ENCODE measurements at places on chromosomes 5 and 9.

GRCh38 chr9:19965336-19965735, 176.5 kb upstream of the SLC24A2 start:
- DNase-seq: no peak

DNA sequence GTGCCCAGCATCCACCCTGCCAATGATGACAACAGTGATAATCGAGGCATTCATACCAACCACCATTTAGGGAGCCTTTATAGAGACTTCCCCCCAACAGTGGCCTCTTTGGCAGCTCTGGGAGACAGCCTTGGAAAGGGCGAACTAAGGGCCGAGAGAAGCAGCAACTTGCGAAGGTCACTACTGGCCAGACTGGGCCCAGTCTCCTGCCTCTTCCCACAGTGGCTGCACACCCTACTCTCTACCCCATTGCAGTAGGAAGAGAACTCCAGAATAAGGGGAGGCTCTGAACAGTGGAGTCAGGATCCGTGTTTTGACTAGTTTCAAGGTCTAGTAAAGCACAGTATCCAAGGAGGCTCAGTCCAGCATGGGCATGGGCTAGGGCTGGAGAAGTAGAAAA, 5.3 kb downstream of the LHX6 start:
- no peak for DNase-seq

- peak; percentile 3 for DNase-seq
Observed at GRCh38 chr9:14692470-14693250, 572 bp downstream of the ZDHHC21 start.

DNA sequence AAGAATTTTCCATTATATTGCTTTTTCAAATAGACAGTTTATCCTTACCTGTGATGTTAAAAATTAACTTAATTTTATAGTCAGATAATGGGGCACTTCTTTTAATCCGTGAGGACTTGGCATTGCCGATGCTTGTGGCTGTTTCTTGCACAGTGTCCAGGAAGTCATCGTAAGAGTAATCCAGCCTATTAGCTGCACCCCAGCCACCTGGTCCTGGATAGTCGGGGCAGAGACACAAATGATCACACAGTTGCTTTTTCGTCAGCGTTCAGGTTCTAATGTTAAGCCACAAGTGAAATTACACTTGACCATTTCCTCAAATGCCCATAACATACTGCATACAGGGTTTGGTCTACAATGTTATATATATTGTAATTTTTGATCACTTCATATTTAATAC, 107.4 kb downstream of the SVEP1 start:
- no peak for DNase-seq

GRCh38 chr5:135950611-135951010, 4.2 kb downstream of the LECT2 start:
- no peak for DNase-seq

GRCh38 chr9:137217276-137218211, 4.5 kb downstream of the RNF208 start:
- no peak for DNase-seq

DNA sequence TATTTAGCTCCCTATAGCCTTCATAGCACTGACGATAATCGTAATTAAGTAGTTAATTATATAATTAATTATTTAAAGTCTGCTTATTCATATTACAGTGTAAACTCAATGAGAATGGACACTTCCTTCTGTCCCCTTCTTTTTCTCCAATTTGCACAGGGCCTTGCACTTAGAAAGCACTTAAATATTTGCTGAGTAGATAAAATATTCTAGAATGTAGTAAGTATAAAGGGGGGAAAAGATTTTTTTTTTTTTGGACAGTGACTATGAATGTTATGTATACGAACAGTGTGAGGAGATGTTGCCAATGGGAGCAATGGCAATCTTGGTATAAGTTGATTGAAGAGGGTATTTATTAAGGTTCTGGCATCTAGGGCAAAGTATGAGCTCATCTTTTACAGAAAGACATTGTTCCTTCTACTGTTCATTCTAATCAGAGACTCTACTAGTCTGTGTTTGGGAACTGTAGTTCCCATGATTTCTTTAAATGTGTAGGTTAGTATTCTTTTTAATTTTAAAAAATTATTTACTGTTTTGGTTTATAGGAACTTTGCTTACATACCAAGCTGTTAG, 49.4 kb downstream of the YTHDC2 start:
- DNase-seq: no peak

DNA sequence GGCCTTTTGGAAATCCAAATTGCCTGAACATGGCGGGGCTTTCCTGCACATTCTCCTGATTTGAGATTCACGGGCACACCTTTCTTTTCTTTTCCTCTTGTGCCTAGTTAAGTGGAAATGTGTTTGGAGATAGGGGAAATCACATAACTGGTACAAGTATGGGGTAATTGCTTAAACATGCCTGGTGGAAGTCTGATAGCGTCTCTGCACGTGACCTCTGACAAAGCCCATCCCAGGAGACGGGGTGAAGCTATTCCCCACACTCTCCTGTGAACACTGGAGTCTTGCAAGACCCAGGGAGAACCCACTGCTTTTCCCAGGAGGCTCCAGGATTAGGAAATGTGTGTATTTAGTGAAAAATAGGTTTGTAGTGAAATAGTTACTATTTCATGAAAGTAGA, 2.9 kb upstream of the REEP2 start:
- no peak for DNase-seq

- DNase-seq: peak; percentile 66
Observed at GRCh38 chr9:135925496-135926133, 18.3 kb upstream of the CAMSAP1 start.

- DNase-seq: no peak
Observed at GRCh38 chr5:100797861-100798260, 105.2 kb downstream of the ST8SIA4 start.

DNA sequence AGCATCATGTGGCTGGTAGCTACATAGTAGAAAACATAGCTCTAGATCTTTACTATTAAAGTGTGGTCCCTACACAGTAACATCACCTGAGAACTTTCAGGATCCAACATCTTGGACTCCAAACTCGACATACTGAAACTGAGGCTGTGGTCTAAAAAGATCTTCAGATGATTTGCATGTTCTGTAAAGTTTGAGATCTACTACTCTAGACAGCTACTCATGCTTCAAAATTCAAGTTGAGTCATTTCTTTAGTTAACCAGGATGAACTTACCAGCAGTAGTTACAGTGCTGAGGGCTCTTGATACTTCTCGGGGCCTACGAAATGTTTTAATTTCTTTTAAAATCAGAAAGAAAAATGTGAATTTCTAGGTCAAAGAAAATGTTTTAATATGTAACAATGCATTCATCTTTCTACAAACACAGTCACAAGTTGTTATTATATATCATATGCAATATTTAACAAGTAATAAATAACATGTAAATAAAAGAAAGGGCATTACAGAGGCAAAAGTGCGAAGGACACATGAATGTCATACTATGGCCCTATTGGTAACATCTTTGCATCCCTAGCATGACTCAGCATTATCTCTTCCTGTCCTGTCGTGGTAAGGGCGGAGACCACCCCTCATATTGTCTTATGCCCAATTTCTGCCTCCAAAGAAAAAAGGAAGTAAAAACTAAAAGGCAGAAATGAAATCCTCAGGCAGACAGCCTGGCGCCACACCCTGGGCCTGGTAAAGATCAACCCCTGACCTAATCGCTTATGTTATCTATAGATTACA, 563.9 kb upstream of the TLE4 start:
- no peak for DNase-seq

DNA sequence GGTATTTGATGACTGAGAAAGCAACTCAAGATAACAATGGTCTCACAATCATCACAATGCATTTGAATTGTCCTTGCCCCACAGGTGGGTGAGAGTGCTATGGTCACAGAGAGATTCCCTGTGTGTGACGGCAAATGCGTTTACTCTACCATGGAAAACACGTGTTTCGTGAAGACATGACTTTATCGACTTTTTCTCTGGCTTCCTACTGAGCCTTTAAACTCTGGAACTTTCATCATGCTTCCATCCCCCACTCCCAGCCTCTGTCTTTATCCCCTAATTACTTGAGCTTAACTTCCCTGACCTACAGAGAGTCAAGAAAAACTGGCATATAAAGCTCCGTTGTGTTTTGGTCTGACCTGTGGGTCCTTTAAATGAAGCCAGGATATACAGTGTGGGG, 414.1 kb upstream of the CLINT1 start:
- no peak for DNase-seq

DNA sequence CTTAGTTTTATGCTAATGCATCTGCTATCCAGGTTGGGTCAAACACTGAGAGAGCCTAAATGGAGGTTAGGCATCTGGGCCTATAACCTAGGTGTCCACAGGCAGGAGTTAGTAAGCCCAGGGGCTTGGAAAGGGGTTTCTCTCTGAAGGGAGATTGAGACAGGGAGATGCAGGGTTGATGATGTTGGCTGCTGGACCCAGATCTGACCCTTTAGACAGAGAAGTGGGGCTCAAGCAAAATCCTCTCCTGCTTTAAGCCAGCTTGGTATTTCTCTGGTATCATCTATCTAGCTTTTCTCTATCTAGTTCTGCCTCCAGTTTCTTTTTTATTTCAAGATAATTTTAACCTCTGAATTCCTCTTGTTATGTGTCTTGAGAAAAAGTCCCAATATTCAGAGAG, 18.3 kb upstream of the ANKRD55 start:
- DNase-seq: no peak

DNA sequence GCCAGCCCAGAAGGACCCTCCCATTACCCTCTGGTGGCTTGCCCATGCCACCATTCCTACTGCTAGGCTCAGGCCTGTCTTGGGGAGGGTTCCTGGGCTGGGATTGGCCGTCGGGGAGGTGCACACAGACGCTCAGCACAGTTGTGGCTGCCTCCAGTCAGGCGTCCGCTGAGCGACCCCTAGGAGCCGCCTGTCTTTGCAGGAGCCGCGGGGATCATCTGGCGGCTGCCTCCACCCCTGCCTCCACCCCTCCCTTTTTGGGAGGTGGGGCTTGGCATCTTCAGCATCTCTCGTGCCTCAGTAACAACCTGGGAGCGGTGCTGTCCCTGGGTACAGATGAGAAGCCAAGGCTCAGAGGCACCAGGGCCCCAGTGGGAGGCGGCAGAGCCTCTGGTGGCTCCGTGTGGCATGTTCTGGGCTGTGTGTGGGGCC, 39.6 kb downstream of the RXRA start:
- DNase-seq: no peak

GRCh38 chr9:2158111-2158610, 143.0 kb downstream of the SMARCA2 start:
- DNase-seq: no peak

DNA sequence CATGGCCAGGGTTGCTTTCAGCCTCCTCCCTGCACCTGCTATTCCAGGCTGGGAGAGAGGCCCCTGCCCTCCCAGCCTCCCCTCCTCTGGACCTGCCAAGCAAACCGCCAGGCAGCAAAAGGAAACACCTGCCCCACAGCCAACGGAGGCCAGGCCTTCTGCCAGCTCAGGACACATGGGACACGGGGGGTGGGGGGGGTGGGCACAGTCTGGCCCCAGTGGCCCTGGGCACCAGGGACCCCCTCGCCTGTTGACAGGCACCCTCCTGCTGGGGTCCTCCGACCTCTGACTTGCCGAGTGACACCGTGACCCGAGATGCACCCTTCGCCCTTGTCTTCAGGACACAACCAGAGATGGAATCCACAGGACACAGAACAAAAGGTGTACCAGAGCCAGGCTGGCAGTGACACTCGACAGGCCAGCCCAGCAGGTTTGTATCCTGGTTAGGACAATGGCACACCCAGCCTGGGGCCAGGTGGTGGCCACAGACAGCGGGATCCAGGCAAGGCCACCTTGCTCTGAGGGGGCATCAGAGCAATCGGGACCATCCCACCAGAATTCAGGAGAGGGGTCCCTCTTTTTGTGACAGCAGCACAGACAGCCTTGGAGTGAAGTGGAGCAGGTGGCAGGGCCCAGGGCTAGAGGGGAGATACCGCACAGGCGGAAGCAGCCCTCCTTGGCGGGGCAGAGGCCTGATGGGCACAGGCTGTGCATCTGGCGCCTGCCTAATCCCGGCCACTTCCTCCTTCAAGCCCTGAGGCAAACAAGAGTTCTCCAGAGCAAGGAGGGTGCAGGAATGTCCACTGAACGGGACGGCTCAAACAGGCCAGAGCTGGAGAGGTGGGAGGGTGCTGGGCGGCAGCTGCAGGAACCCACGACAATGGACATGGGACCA, 1.3 kb upstream of the TMEM210 start:
- DNase-seq: no peak

DNA sequence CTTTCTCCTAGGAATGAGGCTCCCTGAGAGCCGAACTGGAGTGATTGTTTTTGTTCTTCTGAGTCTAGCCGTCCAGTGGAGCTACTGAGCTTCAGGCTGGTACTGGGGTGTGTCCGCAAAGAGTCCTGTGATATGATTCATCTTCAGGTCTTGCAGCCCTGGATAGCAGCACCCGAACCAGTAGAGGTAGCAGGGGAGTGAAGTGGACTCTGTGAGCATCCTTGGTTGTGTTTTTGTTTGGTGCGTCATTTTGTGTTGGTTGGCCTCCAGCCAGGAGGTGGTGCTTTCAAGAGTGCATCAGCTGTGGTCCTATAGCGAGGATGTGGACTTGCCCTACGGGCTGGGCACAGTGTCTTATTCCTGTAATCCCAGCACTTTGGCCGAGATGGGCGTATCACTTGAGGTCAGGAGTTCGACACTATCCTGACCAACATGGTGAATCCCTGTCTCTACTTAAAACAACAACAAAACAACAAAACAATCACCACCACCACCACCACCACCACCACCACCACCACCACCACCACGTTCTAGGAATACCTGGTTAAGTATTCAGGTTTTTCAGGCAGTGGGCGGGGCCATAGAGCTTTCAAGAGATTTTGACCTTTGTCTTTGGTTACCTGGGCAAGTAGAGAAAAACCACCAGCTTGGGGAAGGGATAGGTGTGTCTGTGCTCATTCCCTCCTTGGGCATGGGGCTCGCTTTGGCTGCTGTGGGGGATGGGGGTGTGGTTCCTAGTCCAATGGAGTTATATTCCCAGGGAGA, 154.0 kb downstream of the WDR70 start:
- no peak for DNase-seq

DNA sequence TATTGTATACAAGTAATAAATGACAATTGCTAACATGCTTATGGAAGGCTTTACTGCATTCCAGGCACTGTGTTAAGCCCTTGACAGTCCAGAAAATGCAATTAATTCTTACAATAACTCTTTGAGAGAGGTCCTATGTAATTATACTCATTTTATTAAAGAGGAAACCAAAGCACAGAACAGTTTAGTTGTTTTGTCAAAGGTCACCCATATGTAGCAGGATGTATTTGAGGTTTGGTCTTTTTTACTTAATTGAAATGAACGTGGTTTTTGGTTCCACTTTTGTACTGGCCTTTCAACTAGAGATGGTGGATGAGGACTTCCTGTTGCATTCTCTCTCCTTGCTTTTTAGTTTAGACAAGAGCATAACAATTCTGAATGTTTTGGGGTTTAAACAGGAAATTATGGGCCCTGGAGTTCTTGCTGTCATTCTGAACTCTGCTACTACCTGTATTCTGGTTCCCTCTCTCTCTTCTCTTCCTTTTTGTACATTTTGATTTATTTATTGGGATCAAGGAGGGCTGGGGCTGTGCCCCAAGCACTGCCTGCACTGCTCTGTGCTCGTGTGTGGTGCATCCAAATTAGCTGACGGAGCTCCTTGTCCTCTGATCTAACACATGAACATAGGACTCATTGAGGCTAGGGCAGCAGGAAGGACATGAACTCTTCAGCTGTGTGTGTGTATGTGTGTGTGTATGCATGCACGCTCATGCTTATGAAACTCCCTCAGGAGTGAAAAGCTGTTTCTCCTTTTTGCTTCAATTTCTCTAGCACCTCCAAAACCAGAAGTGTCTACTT, 47.4 kb downstream of the SLC28A3 start:
- no peak for DNase-seq
